ENCODE measurements at places on chromosomes 7 and 10. TPM values are rescaled to one million over a fixed set of nuclear protein-coding genes. Genes with fewer than 3 reads are reported as not detected.

- H3K27me3 ChIP-seq = no peaks in the 10 kb centered on the region
- no peak overlapping the region for H3K4me3 ChIP-seq
- no peak overlapping the region for H3K27ac ChIP-seq
- H3K36me3 ChIP-seq = no peaks in the 10 kb centered on the region
- no peaks in the 10 kb centered on the region for H3K4me1 ChIP-seq
Observed at GRCh38 chr7:122485856-122486255, 181.3 kb upstream of the FEZF1 start.

The NRCAM gene
- 2.1 TPM for total RNA-seq

The HACD1 gene
- total RNA-seq = 23.1 TPM

The SUN3 gene
- total RNA-seq = not detected

GRCh38 chr10:118832241-118832651 lies 77.5 kb upstream of the CACUL1 start:
- no peaks in the 10 kb centered on the region for H3K4me1 ChIP-seq
- H3K4me3 ChIP-seq = no peak overlapping the region
- no peaks in the 10 kb centered on the region for H3K36me3 ChIP-seq
- no peaks in the 10 kb centered on the region for H3K27me3 ChIP-seq
- peak; percentile 15 for DNase-seq

The CALML5 gene
- total RNA-seq = not detected

DNA sequence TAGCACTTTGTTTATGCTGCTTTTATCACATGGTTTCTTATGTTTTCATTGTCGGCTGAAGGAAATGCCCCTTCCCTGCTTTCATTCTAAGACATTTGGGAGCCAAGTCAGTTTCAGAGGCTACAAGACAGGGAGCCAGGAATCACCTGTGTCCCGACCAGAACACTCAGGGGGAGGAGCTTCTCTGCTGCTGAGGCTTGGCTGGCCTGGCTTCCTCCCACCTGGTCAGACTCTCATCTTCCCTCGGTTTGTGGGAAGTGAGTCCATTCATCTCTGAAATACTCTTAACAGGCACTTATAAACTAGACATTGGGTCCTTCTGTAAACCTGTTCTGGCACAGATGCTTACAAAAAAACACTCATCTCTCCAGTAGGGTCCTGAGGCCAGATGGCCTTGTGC lies 19.6 kb upstream of the GOLGA7B start:
- no peaks in the 10 kb centered on the region for H3K36me3 ChIP-seq
- H3K4me3 ChIP-seq = no peak overlapping the region
- peaks cover 2% of the 10 kb centered on the region for H3K27me3 ChIP-seq
- H3K27ac ChIP-seq = no peak overlapping the region
- no peak for DNase-seq

The SPDYE16 gene
- 0.17 TPM for total RNA-seq

- no peaks in the 10 kb centered on the region for H3K27me3 ChIP-seq
- H3K4me3 ChIP-seq = no peak overlapping the region
- DNase-seq = no peak
- no peak overlapping the region for H3K27ac ChIP-seq
Observed at GRCh38 chr7:124728610-124729009, 37.0 kb downstream of the GPR37 start.

The SRRT gene
- total RNA-seq = 32.0 TPM

Data from fibroblast of lung (primary cell).